ENCODE measurements at places on chromosomes 6 and 20. TPM values are rescaled to one million over a fixed set of nuclear protein-coding genes. Genes with fewer than 3 reads are reported as not detected.

DNA sequence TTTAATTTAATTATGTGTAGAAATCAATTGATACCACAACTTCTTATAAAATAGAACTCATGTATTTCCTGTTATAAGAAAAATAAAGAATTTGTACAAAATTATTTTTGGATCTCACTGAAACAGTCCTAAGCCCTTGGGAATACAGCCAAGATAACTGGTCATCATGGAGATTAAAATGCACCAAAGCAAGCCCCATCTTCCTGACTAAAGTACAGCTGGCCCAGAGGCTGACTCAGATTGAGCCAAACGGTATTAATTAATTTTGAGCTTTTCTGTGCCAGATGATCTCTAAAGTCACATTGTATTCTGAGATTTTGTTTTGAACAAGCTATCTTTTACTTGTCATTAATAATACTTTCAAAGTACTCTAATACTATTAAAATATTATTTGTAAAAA lies 978.5 kb downstream of the TBC1D32 start:
- DNase-seq: peak; percentile 41

DNA sequence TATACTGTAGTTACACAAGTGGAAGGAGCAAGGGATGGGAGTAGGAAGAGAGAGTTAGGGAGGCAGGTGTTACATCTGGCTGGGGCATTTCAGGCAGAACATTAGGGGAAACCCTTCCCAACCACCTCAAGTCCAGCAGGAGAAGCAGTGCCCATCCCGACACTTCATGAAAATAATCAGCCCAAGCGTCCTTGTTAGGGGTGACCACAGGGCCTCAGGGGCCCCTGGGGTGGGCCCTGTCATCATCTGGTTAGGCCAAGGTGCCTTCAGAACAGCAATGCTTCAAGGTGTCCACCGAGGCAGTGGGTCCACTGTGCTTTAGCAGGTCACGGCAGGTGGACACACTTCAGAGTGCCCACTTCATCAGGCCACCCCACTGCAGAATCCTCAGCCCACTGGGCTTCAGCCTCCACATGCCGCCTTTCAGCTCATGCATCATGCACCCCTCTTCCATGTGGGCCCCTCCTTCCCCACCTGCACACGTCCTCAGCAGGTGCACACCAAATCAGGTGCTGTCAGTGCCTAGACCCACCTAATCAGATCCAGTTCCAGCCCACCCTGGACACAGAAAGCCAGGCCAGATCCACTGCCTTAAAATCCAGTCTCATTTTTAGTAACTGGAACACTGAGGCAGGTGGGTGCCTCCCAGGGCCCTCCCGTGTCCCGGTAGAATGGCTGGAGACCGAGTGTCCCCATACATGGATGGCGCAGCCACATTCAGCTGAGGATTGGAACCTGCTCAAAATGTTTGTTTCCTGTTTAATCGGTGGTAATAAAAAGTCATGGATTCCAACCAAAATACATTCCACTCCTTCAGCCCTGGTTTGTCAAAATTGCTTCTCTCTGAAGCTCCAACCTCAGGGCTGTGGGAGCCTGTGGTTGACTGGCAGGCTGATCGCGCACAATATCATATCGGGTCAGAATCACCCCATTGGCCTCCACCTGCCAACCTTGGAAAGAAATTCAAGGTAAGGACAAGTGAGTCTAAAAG lies 99.5 kb downstream of the ANKRD60 start:
- DNase-seq: peak; percentile 41

DNA sequence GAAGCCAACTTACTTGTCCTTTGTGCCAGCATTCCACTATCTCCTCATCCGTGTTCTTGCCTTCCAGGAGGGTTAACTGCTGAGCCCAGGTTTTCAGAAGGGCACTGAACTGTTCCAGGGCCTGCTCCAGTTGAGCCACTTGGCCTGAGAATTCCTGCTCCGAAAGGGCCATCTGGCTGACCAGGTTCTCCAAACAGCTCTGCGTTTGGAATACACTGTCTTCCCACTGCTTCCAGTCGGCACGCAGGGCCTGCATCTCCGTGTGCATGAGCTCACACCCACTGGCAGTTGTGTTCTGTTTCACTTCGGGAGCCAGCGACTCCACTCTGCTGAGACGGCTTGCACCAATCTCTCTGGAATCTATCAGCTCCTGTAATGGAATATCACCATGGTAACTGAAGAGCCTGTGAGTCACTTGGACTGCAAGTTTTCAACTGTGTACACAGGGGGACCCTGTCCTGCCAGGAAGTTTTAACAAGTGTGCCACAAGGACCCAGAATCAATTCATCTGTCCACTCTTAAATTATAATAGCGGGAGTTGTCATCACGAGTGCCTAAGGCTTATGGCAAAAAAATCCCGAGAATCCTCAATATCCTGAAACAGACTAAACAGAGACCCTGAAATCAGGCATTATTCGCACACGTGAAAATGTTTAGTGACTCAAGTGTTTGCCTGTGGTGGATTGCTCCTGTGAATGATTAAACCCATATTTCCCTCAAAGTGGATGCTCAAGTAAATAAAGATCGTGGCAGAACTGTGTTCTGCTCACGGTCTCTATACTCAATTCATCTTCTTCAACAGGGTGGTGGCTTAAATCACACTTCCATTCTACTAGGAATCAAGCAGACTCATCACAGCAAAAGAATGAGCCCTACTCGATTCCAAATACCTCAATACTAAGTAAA lies 255.9 kb downstream of the SYNE1 start:
- DNase-seq: peak; percentile 99

DNA sequence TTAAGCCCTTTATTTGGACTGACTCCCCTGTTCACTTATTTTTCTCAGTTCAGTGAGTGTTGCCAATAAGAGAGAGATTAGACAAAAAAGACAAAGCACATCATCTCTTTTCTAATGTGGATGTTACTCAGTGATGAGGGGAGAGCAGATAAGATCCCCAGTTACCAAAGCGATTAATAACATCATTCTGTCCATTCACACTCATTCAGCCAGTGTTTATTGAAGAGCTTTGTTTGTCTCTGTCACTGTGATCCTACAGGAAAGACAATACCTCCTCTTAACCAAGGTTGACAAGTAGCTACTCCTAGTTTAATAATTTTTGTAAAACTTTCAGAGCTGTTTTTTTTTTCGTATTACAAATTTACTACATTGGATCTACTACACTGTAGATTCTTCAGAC lies 163.0 kb downstream of the EYA4 start:
- DNase-seq: no peak

- DNase-seq: peak; percentile 83
Observed at GRCh38 chr6:36126553-36127458, 3.5 kb upstream of the MAPK13 start.

- no peak for DNase-seq
Observed at GRCh38 chr6:170509723-170510018, 43.4 kb downstream of the PSMB1 start.

GRCh38 chr6:147826698-147827097 lies 318.2 kb downstream of the SAMD5 start:
- no peak for DNase-seq

DNA sequence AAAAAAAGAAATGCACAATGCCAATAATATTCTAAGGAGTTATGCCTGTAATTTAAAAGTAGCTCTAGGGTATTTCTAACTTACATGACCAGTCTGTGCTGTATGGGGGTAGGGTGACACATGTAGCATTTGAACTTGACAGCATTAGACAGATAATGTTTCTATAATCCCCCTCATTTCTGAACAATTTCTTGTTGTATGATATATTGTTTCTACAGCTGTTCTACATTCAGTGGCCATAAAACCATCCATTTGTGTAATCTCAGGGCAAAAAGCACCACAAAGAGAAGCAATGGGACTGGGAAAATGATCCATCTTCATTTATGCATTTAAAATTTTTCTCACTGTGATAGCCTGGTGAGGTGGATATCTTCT lies 767.8 kb downstream of the TFAP2A start:
- no peak for DNase-seq

DNA sequence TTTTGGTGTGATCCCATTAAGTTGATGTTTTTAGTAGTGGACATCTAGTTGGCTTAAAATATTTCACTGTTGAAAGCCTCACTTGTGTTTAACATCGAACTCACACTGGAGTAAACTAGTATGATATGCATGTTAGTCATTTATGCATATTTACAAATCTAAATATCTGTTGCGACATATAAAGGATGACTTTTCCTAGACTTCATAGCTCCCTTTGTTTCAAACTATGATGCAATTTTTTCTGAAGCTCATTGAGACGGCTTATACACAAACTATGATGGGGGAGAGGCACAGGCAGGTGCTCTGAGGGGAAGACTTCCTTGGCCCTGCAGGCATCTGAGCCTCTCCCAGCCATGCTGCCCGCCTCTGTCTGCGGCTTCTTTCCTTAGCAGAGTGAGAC lies 11.8 kb upstream of the FOXC1 start:
- DNase-seq: peak; percentile 28

HLA-DQB2 gene
- not detected for total RNA-seq

CLVS2 gene
- total RNA-seq: not detected

RCAN2 gene
- total RNA-seq: 2.3 TPM

SNAP25 gene
- 11.9 TPM for total RNA-seq

NNAT gene
- total RNA-seq: not detected

PHACTR3 gene
- not detected for total RNA-seq
